ENCODE measurements at places on chromosomes 1 and 21.

GRCh38 chr1:202117898-202118371 lies 4.8 kb upstream of the GPR37L1 start:
- DNase-seq = no peak

GRCh38 chr1:93878501-93878888 lies 511 bp downstream of the DNTTIP2 start:
- DNase-seq = no peak

DNA sequence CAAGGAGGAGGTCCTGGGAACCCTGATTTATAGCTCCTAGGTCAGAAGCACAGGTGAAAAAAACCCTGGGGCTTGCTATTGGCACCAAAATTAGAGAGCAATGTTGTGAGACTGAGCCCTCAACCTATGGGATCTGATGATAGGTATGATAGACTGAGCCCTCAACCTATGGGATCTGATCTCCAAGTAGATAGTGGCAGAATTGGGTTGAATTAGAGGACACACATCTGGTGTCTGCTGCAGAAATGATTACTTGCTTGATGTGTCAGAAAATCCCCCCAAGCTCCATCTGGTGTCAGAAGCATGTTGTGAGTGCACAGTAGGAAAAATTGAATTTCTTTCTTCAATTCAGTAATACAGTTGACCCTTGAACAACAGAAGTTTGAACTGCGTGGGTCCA lies 62.4 kb downstream of the MAP3K21 start:
- no peak for DNase-seq

GRCh38 chr1:2566101-2567045 lies 10.2 kb downstream of the TNFRSF14 start:
- no peak for DNase-seq

GRCh38 chr1:16354619-16355018 lies 2.3 kb upstream of the FBXO42 start:
- no peak for DNase-seq

- no peak for DNase-seq
These were observed 34.3 kb downstream of the AMY1C start for GRCh38 chr1:103783944-103784377.

GRCh38 chr1:160136926-160137200 lies 14.5 kb upstream of the ATP1A4 start:
- no peak for DNase-seq

DNA sequence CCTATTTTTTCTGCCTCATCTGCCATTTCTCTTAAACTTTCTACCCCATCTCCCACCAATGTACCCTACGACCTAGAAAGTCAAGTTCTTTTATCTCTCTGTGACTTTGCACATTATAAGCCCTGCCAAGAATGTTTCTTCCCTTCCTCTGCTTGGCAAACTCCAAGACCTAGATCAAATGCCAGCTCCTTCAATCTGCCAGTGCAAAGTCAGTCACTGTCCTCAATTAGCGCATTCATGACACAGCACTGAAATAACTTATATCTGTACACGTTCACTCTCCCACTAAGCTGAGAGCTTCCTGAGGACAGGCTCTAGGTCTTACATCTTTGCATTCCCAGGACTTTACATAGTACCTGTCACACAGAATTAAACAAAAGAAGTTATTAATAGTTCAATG lies 21.4 kb upstream of the LSM10 start:
- DNase-seq = no peak

GRCh38 chr1:163406772-163407171 lies 85.0 kb downstream of the NUF2 start:
- DNase-seq = no peak

DNA sequence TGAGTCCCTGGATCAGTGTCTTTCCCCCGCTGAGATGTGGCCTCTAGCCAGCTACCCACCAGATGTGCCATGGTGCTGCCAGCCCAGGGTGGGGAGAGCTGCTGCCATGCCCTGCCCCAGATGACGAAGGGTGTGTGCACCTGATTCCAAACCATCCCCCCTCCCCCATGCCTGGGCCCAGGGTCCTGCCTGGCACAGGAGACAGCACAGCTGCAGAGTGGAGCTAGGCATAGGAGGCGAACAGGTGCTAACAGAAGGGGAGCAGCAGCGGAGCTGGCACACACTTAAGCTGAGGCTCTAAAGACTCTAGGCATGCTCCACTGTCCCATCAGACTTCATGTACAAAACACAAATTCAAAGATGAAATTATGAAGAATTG lies 9.0 kb upstream of the LDLRAP1 start:
- DNase-seq = no peak

GRCh38 chr1:97610748-97611147 lies 310.1 kb downstream of the DPYD start:
- no peak for DNase-seq

DNA sequence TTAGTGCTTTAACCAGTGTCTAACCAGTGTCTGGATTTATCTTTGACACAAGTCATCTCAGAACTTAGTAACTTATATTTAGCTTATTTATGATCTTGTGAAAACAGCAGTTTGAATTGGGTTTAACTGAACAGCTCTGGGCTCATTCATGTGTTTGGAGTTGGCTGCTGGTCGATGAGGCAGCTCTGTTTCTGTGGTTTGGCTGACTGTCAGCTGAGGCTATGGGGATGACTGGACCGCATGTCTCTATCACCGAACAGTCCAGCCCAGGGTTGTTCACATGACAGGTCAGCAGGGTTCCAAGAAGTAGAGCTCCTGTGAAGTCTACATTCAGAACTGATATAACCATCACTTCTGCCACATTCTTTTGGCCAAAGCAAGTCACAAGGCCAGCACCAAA lies 29.1 kb upstream of the C21orf91 start:
- no peak for DNase-seq

DNA sequence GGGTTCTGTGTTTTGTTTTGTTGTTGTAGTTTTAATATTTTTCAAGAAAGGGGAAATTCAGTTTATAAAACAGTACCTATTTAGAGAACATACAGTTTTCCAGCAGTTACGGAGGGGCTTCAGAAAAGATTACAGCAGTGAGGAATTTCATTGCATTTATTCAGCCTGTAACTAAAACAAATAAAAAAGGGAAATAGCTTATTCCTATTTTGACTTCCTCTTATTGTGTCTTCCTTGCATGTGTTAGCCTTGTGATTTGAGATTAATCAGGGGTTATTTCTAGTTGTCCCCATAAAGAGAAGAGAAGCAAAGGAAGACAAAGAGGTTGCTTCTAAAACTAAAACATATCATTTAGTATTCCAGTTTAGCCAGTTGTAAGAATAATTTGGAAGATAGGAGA lies 35.0 kb downstream of the CTTNBP2NL start:
- no peak for DNase-seq
